Mucosa of descending colon (tissue), 3 donors: ENCODE measurements at places on chromosomes 2 and 18. TPM values are rescaled to one million over a fixed set of nuclear protein-coding genes. Genes with fewer than 3 reads are reported as not detected.
A peak's percentile ranks its signal among the peaks of the same experiment; 100 is the strongest.

DNA sequence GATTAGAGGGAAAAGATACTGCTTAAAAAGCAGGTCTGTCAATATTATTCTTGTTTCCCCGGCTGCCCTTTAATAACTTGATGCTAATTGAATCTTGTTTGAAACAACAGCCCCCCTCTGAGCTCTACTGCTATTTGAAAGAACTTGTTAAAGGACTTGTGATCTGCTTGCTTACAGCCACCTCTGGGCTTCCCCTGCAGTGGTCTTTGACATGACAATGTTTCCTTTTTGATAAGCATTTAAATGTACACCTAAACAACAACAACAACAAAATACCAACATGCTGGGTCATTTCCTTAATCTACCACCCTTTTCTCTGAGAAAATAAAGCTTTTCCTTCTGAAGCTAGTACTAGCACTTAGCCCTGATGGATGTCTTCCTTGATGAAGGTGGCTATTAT is 3.9 kb downstream of the HOXD1 start:
- DNase-seq: no peak

DNA sequence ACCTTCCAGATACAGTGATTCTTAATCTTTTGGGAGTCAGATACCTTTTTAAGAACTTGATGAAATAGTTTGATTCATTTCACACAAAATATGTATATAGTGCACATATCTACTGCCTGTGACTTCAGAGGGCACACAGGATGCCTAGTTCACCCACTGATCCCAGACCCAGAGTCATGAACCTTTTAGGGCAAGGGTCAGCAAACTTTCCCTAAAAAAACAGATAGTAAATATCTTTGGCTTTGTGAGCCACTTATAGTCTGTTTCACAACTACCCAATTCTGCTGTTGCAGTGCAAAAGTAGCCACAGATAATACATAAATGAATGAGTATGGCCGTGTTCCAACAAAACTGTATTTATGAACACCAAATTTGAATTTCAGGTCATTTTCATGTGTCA is 124.9 kb downstream of the ANKRD44 start:
- DNase-seq: no peak

DNA sequence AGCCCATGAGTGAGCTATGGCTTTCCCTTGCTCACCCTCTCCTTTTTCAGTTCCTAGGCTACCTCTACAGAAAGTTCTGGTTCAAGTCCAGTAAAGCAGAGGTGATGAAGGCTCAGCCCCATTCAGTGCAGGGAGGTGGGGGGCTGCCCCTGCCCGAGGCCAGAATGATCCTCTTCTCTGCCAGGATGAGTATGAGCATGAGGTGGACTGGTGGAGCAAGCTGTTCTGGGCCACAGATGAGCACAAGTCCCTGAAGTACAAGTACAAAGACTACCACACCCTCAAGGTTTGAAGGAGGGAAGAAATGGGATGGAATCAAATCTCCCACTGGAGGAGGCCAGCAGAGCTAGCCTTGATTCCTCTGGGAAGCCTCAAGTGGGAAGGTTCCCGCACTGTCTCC is 42.4 kb downstream of the LMAN2L start:
- DNase-seq: no peak

The TMEM198 gene
- total RNA-seq: 2.7 TPM

GRCh38 chr2:5391362-5391761 is 300.8 kb upstream of the SOX11 start:
- DNase-seq: no peak

GRCh38 chr2:241425368-241425767 is 69.3 kb downstream of the FARP2 start:
- no peak for DNase-seq

DNA sequence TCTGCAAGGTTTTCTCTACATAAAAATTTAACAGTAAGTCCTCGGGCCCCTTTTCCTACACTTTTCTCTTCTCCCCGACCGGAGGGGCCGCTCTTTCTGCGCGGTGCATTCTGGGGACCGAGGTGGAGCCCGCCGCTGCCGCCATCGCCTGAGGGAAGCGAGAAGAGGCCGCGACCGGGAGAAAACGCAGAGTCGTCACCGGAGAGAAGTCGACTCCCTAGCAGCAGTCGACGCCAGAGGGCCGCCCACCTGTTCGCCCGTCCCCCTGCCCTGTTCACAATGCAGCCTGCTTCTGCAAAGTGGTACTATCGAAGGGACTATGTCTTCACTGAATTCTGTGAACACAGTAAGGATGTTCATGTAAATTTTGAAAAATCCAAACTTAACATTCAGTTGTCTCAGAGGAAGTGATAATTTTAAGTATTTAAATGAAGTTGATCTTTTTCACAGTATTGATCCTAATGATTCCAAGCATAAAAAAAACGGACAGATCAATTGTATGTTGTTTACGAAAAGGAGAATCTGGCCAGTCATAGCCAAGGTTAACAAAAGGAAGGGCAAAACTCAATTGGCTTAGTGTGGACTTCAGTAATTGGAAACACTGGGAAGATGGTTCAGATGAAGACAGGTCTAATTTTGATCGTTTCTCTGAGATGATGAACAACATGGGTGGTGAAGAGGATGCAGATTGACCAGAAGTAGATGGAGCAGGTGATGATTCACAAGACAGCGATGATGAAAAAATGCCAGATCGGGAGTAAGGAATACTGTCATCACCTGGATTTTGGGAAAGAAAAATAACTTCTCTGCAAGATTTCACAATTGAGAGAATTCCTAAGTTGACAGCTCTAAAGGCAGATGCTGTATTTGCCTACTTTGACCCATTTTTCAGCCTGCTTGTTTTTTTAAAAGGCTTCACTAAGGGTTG is 55.8 kb downstream of the ASXL2 start:
- DNase-seq: peak; percentile 30

GRCh38 chr18:68186039-68186438 is 528.9 kb downstream of the TMX3 start:
- DNase-seq: no peak

GRCh38 chr18:72871091-72871490 is 3.3 kb upstream of the NETO1 start:
- no peak for DNase-seq

DNA sequence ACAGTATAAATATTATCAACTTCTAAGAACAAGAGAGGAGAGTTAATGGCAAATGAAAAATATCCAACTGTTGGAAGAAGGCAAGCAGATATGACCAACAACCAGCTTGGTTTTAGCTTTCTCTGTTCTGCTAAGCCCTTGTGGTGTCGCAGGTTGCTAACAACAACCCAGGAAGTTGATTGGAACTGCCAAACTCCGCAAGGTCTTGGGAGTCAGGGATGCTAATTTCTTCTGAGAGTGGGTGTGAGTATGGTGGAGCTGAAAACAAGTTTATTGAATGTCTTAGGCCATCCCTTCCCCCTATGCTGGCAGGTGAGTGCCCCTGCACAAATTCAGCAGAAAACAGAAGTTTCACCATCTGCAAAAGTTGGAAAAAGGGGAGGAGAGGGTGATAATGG is 17.5 kb downstream of the BZW1 start:
- DNase-seq: no peak

DNA sequence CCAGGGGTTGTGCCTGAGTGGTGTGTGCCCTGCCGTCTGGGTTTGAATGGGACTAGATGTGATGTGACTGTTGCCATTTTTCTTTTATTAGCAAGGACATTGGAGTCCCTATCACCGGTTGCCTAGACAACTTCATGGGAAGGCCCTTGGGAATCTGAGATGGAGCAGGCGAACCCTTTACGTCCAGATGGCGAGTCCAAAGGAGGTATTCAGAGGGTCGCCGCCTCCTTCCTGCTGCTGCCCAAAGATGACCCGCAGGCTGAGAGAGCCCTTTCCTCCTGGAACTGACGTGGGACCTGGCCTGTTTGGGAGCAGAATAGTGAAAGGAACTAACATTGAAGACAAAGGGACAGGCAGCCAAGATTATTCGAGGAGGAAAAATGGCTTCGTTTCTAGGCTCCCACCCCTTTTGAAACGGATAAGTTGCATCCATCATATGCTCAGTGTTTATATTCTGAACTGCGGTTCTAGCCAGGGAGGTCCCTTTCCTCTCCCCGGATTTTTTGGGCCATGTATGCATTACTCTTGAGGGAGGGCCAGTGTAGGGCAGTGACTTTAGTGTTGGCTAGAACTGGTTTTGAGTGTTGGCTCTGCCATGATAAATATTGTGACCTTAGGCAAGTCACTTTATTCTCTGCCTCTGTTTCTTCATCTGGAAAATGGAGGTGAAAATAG is 673 bp downstream of the CENPO start:
- no peak for DNase-seq

DNA sequence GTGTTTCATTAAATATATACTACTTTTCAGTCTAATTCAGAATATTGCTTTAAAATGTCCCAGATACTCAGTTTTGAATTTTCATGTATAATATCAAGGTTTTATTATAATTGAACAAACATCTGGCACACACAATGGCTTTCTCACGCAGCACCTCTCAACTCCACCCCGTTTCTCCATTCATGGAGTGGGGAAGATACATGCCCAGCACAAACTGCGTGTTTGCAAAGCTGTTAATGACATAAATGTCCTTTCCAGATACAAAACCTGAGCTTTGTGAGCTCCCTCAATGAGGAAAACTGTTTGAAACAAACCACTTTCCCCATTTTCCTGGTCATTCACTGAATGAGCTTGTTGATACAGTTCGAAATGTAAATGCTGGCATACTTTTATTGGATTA is 150.3 kb upstream of the RASGRP3 start:
- no peak for DNase-seq

GRCh38 chr2:136023416-136023815 is 38.0 kb upstream of the DARS1 start:
- no peak for DNase-seq

DNA sequence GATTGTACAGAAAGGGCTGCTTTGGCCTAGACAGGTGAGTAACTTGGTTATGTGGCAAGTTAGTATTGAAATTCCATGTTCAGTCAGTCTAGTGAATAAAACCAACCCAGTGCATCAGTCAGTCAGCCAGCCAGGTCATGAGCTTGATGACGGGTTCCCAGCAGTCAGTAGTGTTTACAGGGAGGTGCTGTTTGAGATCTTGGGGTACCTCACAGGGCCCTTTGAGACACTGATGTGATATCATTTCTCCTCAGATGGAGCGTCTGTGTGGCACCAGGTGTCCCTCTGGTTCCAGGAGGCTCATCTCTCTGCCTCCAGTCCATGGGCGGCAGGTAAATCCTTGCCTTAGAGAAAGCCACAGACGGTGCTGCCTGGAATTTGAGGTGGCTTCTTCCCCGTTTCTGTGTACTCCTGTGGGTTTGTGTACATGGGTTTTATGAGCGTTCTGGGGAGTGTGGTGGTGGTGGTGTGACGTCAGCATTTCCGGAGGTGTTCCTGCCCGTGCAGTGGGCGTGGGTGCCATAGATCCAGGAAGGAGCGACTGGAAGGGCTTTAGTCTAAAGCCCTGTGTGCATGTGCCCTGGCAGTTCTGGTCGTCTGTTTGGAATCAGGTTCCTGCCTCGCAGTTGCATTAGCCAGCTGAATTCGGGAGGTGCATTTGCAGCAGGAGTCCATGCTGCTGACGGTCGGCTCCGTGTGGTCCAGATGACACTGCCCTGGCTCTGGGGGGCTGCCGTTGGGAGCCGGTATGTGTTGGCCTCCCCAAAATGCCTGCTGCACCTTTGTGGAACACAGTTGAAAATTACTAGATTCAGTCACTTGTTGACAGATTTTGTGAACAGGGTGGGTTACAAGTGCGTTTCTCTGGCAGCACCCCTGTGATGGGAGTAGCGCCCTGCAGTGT is 2.1 kb downstream of the CTDP1 start:
- DNase-seq: peak; percentile 88

The ST8SIA5 gene
- 0.66 TPM for total RNA-seq

The FOXD4L1 gene
- total RNA-seq: 0.17 TPM

The SLC16A14 gene
- total RNA-seq: 3.4 TPM

- DNase-seq: no peak
Measured at GRCh38 chr2:150494234-150494945, 6.9 kb upstream of the RND3 start.

- no peak for DNase-seq
Measured at GRCh38 chr2:36277881-36278523, 77.6 kb upstream of the CRIM1 start.
